ENCODE measurements at places on chromosomes 2 and 18.

DNA sequence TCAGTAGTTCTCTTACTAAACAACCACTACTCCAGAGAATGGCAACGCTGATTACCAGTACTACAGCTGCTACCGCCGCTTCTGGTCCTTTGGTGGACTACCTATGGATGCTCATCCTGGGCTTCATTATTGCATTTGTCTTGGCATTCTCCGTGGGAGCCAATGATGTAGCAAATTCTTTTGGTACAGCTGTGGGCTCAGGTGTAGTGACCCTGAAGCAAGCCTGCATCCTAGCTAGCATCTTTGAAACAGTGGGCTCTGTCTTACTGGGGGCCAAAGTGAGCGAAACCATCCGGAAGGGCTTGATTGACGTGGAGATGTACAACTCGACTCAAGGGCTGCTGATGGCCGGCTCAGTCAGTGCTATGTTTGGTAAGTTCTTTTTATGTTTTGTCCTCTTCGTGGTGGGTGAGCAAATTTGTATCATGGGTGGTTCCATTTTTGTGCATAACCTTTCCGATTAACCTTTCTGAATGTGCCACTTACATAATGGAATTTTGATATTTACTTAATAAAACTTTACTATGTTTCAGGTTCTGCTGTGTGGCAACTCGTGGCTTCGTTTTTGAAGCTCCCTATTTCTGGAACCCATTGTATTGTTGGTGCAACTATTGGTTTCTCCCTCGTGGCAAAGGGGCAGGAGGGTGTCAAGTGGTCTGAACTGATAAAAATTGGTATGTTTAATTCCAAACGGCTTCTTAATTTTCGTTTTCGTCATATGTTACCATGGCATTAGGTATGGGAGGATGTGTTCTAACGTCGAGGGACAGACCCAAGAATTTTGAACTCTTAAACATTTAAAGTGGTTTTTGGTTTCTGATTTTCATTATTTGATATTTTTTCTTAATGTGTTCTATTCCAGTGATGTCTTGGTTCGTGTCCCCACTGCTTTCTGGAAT is 1.3 kb downstream of the SLC20A1 start:
- DNase-seq = no peak

GRCh38 chr18:45760462-45761036 is 36.6 kb downstream of the SLC14A1 start:
- no peak for DNase-seq

DNA sequence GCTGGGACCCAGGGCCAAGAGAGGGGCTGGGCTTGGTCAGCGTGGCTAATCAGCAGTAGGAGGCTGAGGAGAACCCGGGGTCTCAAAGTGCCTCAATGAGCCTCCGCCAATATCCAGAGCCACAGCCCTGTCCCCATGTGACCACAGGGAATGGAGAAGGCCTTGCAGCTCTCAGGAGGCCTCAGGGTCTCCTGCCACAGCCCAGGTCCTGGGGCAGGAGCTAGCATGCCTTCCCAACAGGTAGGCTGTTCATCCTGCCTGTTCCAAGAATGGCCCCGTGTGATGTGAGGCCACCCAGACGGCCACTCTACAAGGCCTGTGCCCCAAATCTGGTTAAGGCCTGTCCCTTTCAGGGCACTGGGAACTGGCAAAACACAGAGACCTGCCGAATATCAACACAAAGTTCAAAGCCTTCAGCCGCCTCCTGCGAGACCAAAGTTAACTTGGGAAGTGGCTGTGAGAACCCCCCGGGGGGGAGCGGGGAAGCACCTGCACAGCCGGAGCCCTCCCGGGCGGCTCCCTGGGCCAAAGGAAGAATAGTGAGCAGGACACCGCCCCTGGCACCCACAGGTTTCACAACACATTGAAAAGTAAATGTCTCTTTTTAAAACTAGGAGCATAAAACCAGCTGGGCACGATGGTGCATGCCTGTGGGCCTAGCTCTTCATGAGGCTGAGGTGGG is 4.5 kb upstream of the LIMS2 start:
- DNase-seq = no peak

GRCh38 chr18:55663891-55664290 is 75.9 kb upstream of the TCF4 start:
- no peak for DNase-seq

DNA sequence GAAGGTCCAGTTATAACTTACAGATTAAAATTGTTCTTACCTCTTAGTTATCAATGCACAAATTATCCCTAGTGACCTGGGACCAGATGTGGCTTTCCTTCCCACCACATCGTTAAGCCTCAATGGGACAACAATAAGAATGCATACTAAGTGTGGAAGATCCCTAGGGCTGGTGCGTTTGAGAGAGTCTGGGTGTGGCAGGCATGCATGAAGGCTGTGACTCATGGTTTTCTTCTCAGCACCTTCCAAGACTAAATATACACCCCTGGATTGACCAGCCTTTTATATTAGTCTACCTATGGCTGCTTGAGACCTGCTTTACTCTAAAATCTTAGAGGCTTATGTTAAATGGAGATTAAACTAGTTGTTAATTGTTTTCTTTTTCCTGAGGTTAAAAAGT is 261.7 kb upstream of the SLC14A2 start:
- DNase-seq = no peak

DNA sequence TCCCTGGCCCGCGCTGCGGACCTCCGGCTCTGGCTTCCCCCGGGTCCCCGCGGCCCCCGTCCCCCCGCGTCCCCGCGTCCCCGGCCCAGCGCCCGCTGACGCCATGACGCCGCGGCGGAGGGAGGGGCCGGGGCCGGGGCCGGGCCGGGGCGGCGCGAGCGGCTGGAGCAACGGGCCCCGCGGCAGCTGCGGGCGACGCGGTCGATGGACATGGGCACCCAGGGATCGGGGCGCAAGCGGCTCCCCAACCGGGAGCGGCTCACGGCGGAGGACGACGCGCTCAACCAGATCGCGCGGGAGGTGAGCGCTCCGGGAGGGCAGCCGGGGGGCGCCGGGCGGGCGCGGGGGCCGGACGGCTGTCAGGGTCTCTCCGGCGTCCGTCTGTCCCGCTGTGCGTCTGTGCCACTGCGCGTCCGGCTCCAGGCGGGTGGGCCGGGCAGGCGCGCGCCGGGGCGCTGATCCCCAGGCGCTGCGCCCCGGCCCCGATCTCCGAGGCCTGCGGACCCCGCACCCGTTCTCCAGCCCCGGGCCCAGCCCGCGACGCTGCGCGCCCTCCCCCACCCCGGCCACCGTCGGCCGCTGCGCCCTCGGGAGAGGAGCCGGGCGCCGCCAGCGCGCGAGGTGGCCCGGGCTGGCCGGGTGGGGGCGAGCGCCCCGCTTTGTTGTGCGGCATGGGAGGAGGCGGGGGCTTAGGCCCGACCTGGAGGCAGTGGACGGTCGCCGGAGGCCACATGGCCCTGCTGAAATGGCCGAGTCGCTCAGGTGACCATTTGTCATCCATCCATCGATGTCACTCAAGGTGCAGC is at the start of gene LRRFIP1:
Gene LRRFIP1, plus strand, starts transcription at position 147 of the 806 bp plus-strand sequence. Its CDS starts 58 bp downstream, at position 205.
- DNase-seq = peak; percentile 27

DNA sequence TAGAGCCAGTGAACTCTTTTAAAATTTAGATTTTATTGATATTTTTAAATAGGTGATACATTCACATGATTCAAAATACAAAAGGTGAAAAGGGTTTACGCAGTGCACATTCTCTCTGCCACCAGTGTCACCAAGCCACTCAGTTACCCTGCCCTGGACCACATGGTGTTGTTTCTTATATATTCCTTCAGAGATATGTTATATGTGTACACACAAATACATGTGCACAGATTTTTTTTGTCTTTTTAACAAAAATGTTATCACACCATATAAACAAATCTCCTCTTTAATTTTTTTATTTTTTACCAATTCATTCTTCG is 26.2 kb downstream of the SERPINB4 start:
- DNase-seq = no peak

DNA sequence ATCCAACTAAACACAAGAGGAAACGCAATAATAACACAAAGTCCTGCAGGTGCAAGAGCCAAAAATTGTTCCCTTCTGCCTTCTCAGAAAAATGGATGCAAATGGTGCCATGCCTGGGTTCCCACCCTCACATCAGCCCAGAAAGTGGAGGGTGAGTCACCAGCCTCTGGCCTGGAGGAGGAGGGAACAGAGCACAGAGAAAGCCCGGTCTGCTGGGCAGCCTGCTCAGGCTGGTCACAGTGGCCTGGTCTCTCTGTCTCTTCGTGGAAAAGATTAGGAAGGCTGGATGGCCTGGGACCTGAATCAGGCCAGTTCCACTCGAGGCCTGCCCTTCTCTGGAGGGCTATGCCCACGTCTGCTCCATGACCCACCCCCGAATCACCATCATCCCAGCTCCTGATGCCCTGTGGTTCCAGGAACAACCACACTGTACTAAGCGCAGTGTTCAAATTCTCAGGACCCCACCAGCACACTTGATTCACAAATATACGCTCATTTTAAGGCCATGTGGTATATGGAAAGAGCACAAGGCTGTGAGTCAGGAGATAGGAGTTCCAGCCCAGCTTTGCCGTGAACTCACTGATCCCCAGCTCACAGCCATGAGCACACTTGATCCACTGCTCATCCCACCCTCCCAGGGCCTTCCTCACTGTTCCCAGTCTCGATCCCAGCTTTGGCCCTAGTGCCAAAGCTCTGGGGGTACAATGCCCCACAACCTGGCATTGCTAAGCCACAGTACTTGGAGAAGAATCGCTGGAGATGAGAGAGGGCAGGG is 82.1 kb downstream of the ZBTB7C start:
- no peak for DNase-seq

GRCh38 chr2:179440642-179441251 is 176.1 kb upstream of the SESTD1 start:
- peak; percentile 28 for DNase-seq

GRCh38 chr2:111194835-111195621 is 74.3 kb downstream of the BCL2L11 start:
- DNase-seq = no peak

GRCh38 chr2:86283411-86284030 is 53.9 kb downstream of the REEP1 start:
- no peak for DNase-seq

Data from CD4-positive, alpha-beta T cell treated with Interleukin-1 beta for 1 hour (primary cell).